ENCODE measurements at places on chromosomes 1 and 21.

- no peak for DNase-seq
These were observed 82.1 kb upstream of the ZBTB40 start for GRCh38 chr1:22369294-22370189.

DNA sequence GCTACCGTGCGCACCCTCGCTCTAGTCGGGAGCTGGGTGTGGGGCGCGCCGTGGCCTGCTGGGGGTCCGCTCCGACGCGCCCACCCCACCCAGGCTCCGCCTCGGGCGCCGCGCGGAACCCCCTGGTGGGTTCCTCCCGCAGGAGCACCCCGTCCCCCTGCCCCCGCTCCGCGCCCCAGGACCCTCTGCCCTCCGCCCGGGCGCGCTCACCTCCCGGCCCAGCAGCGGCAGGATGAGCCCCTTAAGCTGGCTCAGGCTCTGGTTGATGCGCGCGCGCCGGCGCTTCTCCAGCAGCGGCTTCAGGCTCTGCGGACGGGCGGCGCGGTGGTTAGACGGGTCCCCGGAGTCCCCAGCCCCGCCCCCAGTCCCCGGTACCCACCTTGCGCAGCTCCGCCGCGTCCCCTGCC lies 319 bp downstream of the HES2 start:
- no peak for DNase-seq

GRCh38 chr21:44880405-44881197 lies 7.1 kb upstream of the PTTG1IP start:
- peak; percentile 33 for DNase-seq

- DNase-seq: peak; percentile 94
These were observed 34.9 kb upstream of the RUNX3 start for GRCh38 chr1:24964811-24965570.

DNA sequence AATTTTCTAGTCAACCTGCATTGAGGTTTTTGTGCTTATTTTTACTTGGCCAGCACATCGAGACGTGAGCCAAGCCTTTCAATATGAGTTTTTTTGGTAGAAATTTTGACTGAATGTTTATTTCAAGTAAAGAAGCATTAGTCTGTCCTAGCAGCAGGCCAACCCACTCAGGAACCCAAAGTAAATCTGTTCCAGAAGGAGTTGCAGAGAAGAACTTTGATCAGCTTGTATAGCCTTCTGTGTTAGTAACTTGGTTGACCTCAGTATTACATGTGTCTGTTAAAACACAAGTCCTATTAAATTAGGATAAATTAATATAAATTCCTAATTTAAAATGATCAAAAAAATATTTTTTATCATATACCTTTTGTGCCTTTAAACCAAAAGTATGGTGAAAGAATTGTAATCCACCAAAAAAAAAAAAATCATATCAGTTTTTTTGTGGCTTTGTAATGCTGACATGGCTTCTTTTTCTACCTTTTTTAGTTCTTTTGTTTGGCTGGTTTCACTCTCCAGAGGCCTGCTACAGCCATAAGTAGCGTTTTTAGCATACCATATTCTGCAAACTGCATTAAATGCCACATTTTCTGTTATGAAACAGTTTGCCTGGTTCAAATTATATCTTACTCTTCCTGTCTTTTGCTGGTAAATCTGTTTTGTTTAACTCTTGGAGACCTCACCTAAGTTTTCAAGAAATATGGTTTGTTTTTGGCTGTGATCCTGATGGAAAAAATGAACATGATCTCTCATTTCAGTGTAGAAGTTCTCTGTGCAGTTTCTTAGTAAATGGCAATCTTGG lies 39.5 kb downstream of the ATF6 start:
- DNase-seq: no peak

- no peak for DNase-seq
These were observed 76.5 kb upstream of the MAP10 start for GRCh38 chr1:232728507-232729263.

GRCh38 chr1:43708002-43708410 lies 670 bp downstream of the ST3GAL3 start:
- DNase-seq: no peak

DNA sequence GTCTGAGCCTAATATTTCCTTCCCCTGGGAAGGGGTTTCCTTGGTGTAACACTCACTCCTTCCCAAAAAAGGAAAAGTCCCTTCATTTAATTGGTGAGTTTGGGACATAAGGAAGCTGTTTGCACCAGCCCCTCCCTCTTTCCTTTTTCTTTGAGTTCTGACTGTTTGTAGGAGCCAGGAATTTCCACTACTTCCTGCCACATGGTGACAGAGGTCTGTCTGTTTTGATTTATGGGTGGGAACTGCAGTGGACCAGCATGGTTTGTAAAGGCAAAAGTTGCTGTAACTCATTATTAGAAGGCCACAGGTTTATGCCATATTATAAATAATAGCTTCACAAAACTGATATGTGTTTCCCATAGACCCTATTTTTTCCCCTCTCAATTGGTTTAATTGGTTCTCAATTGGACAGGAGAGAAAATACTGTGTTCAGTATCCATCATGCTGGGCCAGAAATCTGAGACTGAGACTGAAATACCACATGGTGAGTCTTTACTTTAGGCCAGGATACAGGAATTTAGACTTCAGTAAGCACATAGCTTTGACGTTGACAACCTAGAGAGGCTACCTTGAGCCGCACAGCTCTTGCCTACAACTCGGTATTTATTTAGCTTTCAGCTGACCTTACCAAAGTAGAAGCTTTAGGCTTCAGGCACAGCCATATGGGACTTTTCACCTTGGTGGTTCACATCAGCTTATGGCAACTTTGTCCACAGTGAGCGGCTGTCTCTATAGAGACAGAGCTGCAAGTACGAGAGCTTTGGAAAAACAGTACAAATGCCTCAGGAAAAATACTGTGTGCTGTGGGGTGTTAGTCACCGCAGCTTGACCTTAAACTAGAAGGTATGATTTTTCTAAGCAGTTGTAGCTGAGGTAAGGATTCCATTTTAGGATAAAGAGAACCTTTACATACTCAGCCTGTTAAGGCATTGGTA lies 40.0 kb upstream of the RGS7 start:
- DNase-seq: no peak

DNA sequence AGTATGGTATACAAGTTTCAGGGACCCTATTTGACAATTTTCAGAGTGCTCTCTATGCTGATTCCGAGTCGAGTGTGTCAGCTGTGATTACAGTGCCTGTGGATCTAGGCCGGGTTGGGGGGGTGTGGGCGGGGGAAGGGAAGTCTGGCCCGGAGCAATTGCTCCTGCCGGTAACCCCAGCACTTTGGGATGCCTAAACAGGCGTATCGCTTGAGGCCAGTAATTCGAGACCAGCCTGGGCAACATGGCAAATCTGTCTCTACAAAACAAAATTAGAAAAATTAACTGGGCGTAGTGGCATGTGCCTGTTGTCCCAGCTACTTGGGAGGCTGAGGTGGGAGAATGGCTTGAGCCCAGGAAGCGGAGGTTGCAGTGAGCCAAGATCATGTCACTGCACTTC lies 1.6 kb upstream of the IL10RB start:
- DNase-seq: no peak

- DNase-seq: no peak
These were observed 10.1 kb upstream of the CLIC4 start for GRCh38 chr1:24735156-24735508.

- DNase-seq: no peak
These were observed 83.5 kb downstream of the MAN1C1 start for GRCh38 chr1:25700144-25700523.

GRCh38 chr1:61221642-61222041 lies 139.3 kb downstream of the NFIA start:
- no peak for DNase-seq

GRCh38 chr1:248733566-248733965 lies 22.0 kb downstream of the LYPD8 start:
- DNase-seq: no peak

DNA sequence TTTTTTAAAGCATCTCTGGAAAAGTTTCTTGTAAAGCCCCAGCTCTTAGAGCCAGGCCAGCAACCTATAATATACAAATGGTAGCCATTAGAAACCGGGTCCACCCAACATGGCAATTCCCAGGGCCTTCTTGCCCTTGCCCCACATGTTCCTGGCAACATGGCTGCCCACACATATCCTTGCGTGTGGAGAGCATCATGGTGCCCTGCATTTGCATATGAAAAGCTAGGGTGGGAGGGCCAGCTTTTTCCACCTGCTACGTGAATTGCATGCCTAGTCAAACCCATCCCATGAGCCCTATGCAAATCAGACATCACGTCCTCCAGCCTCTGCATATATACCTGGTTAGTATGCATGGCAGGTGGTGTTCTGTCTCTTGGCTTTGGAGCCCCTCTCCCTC lies 88.2 kb downstream of the RABGAP1L start:
- DNase-seq: no peak

GRCh38 chr1:203675596-203676347 lies 49.1 kb downstream of the ATP2B4 start:
- peak; percentile 59 for DNase-seq

DNA sequence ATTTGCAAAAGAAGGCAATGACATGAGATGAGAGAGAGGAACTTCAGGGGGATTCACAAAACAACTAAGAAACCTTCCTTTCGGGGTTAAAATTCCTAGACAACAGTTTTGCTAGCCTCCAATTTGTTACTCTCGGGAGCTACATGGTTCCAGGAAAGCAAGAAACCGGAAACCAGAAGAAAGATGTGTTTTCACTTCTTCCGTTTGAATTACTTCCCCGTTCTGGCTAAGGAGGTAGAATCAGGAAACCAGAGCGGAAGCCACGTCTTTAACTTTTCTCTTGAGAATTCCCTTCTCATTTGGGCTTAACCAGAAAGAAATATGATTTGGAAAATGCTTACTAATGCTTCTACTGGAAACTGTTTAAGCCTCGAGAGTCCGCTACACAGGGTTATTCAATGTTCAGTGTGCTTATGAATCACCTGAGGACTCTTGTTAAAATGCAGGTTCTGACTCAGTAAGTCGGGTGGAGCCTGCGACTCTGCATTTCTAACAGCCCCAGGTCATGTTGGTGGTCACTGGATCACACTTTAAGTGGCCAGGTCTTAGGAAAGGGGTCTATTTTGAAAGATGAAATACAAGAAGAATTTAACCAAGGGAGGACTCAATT lies 43.5 kb upstream of the MCOLN3 start:
- peak; percentile 8 for DNase-seq

GRCh38 chr1:193680247-193680923 lies 494.0 kb upstream of the B3GALT2 start:
- DNase-seq: no peak

DNA sequence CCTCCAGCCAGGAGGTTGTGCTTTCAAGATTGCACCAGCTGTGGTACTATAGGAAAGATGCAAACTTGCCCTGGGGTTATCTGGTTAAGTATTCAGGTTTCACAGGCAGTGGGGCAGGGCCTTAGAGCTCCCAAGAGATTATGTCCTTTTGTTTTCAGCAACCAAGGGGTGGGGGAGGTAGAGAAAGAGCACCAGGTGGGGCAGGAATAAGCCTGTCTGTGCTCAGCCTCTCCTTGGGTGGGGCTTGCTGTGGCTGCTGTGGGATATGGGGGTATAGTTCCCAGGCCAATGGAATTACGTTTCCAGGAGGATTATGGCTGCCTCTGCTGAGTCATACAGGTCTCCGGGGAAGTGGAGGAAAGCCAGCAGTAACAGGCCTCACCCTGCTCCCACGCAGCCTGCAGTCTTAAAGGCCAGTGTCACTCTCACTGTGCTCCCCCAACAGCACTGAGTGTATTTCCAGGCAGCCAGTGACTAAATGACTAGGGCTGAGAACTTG lies 508.6 kb downstream of the RWDD3 start:
- DNase-seq: no peak

DNA sequence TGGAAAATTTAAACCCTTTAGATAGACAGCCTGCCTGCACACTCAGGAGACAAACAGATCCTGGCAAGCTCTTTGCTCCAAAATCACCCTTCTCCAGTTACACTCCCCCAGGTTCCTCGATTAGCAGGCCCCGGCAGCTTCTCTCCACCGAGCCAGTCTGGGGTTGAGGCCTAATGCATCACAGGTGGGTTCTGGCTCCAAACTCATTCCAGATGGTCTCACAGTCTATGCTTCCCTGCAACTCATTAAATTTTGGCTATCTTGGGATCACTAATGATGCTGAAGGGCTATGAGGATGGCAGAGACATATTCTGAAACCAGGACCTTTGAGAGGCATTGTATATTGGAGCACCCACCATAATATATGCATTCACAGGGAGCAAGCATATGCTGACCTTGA lies 559.8 kb upstream of the USP24 start:
- DNase-seq: no peak

DNA sequence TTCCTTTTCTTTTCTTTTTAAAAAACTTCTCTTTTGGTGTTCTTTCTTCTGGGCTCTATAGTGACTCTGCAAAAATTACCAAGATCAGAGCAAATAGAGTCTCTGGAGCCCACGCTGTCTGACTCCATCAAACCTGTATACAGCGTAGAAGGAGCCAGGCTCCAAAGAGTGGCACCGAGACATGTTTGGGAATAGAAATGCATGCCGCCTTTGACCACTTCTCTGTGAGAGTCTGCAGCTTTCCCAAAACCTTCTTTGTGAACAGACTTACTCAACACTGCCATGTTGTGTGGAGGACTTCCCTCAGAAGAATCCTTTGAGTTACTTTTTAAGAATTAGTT lies 55.3 kb downstream of the GORAB start:
- DNase-seq: no peak

- DNase-seq: peak; percentile 13
These were observed 35.0 kb upstream of the VWA5B1 start for GRCh38 chr1:20255666-20256065.

DNA sequence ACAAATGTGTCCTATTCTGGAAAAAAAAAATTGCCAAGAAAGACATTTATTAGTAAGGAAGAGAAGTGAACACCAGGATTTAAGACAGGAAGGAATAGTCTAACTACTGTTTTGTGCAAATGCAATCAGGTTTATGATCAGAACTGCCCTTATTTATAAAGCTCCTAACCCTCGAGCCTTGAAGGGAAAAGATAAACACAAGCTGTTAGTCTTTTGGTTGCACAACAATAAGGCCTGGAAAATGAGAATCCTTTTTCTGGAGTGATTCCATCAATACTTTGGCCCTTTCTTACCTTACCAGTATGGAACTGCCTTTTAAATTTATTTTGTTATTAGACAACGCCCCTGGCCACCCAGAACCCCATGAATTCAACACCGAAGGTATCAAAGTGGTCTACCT lies 52.9 kb downstream of the SNRPE start:
- no peak for DNase-seq

DNA sequence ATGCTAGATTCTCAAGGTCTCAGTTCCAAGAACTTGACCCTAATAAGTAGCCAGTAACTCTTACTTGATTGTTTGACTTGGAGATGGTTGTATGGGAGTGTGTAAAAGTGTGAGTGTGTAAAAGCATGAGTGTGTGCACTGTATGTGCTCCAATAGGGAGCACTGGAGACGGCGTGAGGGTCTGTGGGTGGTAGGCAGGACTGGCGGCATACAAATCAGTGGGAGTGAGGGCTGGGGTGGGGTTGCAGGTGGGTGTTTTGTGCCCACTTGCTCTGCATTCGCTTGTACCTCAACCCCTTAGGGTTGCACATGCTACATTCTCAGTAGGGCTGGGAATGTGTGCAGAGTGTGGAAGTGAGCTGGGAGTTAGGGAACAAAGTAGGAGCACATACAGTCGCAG lies 79.5 kb upstream of the CD34 start:
- no peak for DNase-seq

- no peak for DNase-seq
These were observed 29.5 kb downstream of the RGS1 start for GRCh38 chr1:192604979-192605620.

GRCh38 chr1:149845416-149845815 lies 54.0 kb upstream of the BOLA1 start:
- no peak for DNase-seq

All from CD4-positive, alpha-beta T cell treated with Interleukin-4 for 1 hour (primary cell).